ENCODE measurements at places on chromosomes 4 and X.

DNA sequence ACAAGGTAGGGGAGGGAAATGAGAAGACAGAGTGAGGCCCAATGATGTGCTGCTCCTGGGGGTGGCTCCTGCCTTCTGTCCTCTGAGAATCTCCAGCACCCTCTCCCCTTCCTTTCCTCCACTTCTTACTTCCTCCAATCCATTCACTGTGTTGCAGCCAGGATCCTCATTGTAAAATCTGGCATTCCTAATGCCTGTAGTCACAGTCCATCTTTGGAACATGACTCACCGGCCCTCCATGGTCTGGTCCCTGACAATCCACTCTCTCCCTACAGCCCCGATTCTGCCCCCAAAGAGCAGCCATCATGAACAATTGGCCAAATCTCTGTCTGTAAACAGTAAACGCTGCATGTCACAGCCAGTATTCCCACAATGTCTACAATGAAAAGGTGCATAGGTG, 72.9 kb downstream of the CLNK start:
- DNase-seq = no peak

- DNase-seq = no peak
Observed at GRCh38 chrX:155218777-155219176, 2.5 kb downstream of the VBP1 start.

GRCh38 chr4:20256381-20256881, 4.7 kb downstream of the SLIT2 start:
- DNase-seq = no peak

GRCh38 chr4:86220121-86220520, 139.7 kb downstream of the MAPK10 start:
- DNase-seq = no peak

GRCh38 chrX:115559672-115560071, 1.3 kb upstream of the PLS3 start:
- DNase-seq = no peak

DNA sequence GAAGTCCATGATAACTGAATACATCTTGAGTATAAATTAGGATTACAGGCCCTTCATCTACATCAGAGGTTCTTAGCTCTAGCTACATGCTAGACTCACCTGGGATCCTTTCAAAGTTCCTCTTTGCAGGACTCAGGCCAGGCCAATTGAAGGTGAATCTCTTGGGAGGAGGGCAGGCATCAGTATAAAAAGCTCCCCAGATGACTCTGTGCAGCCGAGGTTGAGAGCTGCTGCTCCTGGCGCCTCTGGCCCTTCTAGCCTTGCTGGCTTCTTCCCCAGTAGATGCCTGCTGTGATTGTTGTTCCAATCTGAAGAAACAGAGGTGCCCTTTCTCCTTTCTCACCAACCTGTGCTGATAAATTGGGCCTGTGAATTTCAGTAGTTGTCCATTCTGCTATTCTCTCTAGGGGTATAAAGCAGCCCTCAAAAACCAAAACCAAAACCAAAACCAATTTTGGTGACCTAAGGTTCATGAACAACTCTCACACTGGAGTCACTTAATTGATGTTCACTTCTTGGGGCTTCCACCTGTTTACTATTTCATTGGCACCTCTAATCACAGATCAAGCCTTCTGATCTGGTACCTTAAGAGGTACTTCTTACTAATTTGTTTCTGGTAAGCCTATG, 78.7 kb downstream of the SUPT20HL2 start:
- no peak for DNase-seq
